GM12864 (cell line): ENCODE measurements at places on chromosomes 2 and 18.
A peak's percentile ranks its signal among the peaks of the same experiment; 100 is the strongest.

DNA sequence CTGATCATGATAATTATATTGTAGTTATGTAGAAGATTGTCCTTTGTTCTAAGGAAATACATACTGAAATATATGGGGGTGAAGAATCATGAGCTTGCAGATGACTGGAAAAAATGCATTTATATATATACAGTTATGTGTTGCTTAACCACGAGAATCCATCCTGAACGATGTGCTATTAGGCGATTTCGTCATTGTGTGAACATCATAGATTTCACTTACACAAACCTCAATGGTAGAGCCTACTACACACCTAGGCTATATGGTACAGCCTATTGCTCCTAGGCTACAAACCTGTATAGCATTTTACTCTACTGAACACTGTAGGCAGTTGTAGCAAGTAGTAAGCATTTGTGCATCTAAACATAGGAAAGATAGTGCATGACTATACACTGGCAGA is 2.6 kb upstream of the ACAA2 start:
- no peak for DNase-seq

GRCh38 chr2:43039376-43040080 is 186.9 kb downstream of the ZFP36L2 start:
- no peak for DNase-seq

GRCh38 chr2:181372646-181373040 is 84.5 kb upstream of the ITGA4 start:
- DNase-seq: no peak

GRCh38 chr18:23068570-23069310 is 66.5 kb upstream of the CABLES1 start:
- no peak for DNase-seq

DNA sequence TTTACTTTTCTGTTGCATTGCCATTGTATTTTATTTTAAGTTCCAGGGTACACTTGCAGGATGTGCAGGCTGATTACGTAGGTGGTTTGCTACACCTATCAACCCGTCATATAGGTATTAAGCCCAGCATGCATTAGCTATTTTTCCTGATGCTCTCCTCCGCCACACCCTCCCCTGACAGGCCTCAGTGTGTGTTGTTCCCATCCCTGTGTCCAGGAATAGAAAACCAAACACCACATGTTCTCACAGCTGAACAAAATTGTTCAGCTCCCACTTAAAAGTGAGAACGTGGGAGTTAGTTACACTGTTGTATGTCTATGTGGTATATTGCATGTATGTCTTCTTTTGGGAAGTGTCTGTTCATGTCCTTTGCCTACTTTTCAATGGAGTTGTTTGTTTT is 1631.7 kb downstream of the DPP10 start:
- DNase-seq: no peak

DNA sequence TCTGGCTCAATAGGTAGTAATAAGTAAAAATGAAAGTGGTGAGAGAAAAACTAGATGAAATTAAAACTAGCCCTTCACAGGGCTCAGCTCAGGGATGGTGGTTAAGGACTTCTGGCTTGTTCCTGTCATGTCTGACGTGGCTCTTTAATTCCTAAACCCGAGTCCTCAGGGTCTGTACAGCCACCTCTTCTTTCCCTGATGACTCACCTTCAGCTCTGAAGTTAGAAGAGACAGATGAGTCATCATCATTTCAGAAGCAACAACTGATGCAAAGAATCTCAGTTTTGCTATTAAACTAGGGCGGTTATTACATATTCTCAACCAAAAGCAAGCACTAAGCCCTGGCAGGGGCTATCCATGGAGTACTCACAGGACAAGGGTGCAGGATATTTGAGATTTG is 24.0 kb upstream of the ITGB6 start:
- DNase-seq: peak; percentile 43

DNA sequence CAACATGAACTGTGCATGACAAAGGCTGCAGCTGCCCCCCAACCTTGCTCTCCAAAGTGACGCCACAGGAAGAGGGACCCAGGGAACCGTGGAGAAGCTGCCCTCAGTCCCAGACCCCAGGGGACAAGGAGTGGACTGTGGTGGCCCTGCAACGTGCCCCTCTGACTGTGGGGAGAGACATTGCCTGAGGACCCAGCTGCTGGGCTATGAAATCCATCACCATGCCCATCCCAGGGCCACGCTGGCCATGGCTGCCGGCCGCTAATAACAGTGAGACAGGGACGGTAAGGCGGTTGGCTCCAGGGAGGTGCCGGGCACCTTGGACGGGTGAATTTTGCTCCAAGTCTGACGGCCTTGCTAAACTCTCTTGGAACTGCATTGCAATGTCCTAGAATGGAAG is 211.3 kb upstream of the HDAC4 start:
- no peak for DNase-seq

DNA sequence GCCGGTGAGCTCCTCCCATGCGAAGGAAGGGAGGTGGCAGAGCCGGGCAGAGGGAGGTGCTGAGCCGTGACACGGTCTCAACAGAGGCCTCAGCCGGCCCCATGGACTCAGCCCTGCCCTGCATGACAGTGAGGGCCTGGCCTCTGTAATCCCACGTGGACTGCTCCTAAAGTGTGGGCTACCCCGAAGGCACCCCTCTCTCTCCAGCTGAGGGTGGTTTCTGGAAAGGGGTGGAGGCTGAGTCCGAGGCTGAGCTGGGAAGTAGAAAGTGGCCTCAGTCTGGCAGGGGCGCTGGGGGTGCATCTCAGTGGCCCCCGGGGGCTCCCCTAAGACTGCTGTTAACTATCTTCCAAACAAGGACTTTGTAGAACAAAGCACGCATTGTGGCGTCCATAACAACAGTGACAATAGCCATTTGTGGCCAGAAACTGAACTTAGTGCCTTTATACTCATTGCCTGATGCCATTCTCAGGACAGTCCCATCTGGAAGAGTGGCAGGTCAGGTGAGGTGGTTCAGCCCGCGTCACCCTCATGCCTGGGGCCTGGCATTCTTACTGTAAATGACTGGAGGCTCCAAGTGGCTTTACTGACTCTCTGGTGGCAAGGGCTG is 192.4 kb downstream of the TWIST2 start:
- no peak for DNase-seq

GRCh38 chr2:109294523-109294922 is 165.5 kb downstream of the SH3RF3 start:
- no peak for DNase-seq

DNA sequence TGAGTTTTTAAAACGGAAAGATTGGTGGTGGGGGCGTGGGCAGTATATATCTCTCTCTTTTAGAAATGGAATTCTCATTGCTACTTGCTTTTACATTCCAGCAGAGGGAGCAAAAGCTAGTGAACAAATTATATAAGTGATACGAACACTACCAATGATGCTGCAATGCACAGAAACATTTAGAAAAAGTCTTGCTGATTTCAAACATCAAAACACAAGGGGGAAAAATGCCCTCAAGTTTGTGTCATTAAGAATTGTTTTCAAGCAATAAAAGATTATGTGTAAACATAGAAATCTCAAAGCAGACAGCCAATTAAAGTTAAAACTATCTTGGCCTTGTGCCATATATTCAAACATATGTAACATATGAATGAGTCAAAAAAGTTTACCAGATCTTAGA is 296.3 kb upstream of the KCNJ3 start:
- DNase-seq: no peak

- DNase-seq: no peak
These were observed 116.0 kb downstream of the GBX2 start for GRCh38 chr2:236052206-236052605.

DNA sequence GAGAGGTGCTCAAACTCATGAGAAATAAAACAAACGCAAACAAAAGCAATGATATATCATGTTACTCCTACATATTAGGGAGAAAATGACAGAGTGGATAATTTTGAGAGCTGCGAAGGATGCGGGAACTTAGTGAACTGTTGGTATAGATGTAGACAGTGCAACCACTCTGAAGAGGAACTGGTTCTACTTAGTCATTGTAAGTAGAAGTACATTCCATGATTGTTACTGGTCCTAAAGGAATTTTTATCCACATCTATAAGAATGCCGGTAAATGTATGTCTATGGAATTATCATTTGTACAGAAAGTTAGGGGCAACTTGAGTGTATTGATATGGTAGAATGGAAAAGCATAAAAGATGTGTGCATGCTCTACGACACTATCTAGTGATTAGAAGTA is 1238.4 kb downstream of the LRP1B start:
- DNase-seq: no peak

GRCh38 chr2:108377815-108378630 is at the start of gene SULT1C4:
Gene SULT1C4, plus strand, starts transcription at chr2:108377954. Its CDS starts 384 bp downstream, at chr2:108378338.
- DNase-seq: no peak

DNA sequence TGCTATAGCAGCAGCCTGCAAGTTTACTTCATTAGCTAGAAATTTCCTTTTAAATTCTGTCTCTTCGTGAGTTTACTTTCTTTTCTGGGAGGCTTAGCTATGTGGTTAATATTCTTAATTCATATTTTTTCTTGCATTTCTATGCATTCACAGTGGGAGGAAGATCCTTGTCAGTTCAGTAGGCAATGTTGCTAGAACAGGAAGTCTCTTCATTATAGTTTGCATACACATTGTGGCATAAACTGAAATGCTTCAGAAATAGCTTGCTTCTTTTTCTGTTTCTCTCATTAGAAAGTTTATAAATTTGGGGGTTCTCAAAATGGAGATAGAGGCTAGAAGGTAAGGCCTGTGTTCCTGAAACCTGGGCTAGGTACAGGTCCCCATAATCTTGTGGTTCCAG is 8.1 kb upstream of the ARHGAP15 start:
- no peak for DNase-seq

DNA sequence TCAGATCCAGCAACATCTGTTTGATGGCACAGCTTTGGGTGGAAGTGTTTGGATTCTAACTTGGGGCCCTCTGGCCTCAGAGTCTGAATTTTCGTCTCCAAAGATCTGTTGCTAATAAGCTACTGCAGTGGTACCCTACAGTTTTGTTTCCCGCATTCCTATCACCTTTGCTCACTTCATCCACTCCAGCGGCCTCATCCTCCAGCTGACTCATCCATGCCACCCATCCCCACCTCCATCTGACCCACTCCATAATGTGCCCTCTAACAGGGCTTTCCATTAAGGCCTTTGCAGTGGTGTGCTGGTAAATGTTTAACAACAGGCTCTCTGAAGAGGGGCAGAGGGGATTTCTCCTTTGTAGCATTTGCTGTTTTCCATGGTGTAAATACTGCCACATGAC is 225.5 kb downstream of the TGIF1 start:
- DNase-seq: no peak
